Ecto neural progenitor cell (in vitro differentiated cells): ENCODE measurements at places on chromosomes 1 and 21.

GRCh38 chr1:243447844-243448243, 192.0 kb downstream of the SDCCAG8 start:
- no peak for DNase-seq

DNA sequence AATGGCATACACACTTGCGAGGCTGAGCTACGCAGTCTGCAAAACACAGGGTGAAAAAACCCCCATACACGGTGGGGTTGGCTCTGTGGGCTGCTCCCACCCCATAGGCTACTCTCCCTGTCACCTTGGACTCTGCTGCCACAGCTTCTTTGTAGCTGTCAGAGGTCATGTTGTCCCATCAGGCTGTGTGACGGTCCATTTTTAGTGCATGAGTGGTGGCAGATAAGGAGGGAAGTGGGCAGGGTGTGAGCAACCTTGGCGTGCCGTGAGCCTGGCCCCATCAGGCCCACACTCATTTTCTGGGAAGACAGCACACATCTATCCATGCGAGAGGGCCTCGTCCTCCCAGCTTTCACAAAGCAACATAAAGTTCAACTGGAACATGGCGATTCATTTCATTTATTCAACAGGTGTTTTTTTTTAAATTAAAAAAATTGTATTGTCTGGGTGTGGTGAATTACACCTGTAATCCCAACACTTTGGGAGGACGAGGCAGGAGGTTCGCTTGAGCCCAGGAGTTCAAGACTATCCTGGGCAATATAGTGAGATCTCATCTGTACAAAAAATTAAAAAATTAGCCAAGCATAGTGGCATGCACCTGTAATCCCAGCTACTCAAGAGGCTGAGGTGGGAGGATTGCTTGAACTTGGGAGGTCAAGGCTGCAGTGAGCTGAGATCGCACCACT, 9.5 kb downstream of the GPR137B start:
- no peak for DNase-seq

DNA sequence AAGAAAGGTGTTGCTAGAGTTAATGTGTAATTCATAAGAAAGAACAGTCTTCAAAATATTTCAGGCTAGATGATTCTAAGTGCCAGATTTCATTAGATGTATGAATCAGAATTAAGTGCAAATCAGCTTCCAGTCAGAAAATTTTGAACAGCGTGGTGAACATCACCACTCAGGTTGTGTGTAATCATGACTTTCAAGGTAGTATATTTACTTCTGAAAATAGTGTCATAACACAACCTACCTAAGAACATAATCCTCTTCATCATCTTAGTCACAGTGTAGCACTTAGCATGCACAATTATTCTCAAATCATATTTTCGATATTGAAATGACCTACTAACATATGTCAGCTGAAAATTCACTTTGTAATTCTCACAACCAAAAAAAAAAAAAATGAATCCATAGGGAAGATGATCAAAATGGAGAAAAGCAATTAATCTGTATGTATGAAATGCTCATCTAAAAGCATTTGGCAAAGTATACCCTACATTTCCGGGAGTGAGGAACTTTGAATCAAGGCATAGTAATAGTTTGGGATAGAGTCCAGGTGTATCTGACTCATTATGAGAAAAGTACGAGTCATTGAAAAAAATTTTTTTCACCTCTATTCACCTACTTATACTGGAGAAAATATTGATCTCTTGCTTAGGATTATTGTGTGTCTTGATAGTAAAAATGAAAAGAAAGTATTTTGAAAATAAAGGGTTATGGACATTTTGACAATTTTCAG, 221.8 kb upstream of the CHRM3 start:
- no peak for DNase-seq

- peak; percentile 57 for DNase-seq
Observed at GRCh38 chr1:154502066-154502743, at the start of the genes SHE and TDRD10. Gene SHE (minus strand): TSS chr1:154502412. CDS start chr1:154502026, 386 bp downstream. Gene TDRD10 (plus strand): TSS chr1:154502219. CDS start chr1:154506904, 4,685 bp downstream.

GRCh38 chr21:33064623-33065390, 5.1 kb upstream of the OLIG1 start:
- DNase-seq = no peak

- DNase-seq = peak; percentile 54
Observed at GRCh38 chr1:200302192-200302920, 107.5 kb downstream of the ZNF281 start.

GRCh38 chr1:197413564-197413963, 145.5 kb downstream of the CRB1 start:
- no peak for DNase-seq

DNA sequence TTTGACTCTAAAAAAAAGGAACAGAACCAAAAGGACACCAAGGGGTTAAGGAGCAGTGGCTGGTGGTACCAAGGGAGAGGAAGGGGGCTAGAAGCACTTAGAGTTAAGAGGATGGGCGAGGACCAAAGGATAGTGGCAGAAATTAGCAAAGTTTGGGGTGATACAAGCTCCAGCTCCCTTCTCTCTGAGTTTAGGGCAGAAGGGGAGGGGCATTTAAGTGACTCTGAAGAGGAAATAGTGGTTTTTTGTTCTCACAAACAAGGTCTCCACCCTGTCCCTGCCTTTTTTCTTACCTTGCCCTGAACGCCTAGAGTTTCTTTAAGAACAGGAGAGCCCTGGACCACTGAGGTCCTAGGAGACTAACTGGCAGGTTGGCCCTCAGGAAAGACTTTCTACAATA, 3.3 kb downstream of the CDC42SE1 start:
- DNase-seq = no peak

- no peak for DNase-seq
Observed at GRCh38 chr1:48036710-48037355, 39.6 kb upstream of the TRABD2B start.

DNA sequence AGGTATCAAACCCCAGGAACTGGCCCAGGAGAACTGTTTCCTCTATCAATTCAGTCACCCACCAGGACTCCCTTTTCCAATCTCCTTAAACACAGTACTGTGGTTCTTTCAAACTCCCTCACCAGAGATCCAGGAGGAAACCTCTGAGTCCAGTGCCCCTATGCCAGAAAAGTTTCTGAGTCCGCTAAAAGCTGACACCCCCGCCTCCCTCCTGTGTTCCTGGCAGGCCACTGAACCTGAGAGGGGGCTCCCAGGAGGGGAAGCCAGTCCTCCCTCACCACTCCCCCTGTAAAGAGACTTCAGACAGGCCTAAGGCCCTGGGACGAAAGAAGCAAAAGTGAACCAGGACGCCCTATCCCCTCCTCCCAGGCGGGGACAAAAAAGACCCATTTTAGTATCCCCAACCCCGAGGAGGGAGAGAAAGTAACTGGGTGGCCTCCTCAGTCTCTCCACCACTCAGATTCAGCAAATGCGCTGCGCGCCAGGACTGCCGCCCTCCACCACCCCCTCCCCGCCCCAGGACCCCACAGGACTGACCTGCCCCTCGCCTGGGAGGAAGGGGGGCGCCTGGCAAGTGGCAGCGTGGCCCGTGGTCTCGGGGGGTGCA, 624 bp downstream of the SLC41A1 start:
- peak; percentile 81 for DNase-seq
